ENCODE measurements at places on chromosomes 6 and 20.

GRCh38 chr20:45630371-45630770 lies 713 bp downstream of the WFDC9 start:
- no peak for DNase-seq

GRCh38 chr6:25617997-25618396 lies 34.0 kb upstream of the SCGN start:
- no peak for DNase-seq

- no peak for DNase-seq
These were observed 44.9 kb upstream of the JAG1 start for GRCh38 chr20:10718661-10719060.

DNA sequence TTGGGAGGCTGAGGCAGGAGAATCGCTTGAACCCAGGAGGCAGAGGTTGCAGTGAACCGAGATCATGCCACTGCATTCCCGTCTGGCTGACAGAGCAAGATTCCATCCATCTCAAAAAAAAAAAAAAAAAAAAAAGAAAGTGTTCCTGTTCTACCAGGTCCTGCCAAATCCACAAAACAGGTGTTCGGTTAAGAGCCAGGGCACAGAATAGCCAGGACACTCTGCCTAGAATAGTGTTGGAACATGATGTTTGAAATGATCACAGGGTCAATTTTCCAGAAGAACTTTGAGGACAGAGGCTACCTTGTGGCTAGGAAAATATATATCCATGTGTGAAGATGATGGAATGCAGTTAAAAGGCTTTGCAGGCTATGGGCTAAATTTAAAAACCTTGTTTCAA lies 63.6 kb upstream of the TRAF3IP2 start:
- DNase-seq, result no peak

- no peak for DNase-seq
These were observed 21.1 kb upstream of the TAF8 start for GRCh38 chr6:42029062-42029685.

DNA sequence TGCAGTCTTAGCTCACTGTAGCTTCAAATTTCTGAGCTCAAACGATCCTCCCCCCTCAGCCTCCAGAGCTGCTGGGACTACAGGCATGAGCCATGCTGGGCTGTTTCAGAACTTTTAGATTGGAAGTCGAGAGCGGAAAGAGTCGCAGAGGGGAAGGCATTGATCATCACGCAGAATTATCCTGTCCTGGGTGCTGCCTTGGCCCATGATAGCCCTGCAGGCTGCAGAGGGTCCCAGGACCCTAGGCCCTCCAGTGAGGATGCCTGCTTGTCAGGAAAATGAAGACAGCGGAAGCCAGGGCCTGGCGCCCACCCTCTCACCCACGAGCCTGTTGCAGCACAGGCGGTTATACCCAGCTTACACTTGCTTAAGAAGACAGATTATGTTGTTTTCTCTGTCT lies 9.1 kb downstream of the TMEM181 start:
- peak; percentile 31 for DNase-seq

DNA sequence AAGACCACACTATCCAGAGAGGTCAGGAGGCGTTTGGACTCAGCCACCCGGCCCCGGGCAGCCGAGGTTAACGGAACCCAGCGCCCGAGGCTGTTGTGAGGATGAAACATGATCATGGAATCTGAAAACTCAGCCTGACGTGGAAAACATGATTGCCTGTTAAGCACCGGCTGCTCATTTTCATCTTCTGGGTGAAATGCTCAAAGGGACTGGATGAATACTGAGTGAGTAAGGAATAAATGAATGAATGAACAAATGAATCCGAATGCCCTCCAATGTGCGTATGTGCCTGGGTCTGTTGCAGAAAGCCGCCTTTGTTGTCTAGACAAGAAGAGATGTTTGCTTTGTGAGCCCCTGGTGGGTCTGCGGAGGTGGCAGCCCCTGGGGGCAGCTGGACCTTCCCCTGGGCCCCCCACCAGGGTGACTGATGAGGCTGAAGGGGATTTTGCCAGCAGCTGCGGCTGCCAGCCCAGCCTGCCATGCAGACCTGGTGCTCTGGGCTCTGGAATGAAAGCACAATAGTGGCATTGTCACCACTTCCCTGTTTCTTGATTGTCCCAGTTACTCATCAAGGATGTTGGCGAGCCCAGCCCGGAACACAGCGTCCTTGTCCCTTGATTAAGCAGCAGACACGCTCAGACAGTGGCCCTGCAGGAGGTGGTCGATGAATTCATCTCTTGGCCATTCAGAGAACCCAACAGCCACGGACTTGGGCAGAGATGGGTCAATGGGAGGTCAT lies 211.1 kb downstream of the ANKRD60 start:
- peak; percentile 63 for DNase-seq

DNA sequence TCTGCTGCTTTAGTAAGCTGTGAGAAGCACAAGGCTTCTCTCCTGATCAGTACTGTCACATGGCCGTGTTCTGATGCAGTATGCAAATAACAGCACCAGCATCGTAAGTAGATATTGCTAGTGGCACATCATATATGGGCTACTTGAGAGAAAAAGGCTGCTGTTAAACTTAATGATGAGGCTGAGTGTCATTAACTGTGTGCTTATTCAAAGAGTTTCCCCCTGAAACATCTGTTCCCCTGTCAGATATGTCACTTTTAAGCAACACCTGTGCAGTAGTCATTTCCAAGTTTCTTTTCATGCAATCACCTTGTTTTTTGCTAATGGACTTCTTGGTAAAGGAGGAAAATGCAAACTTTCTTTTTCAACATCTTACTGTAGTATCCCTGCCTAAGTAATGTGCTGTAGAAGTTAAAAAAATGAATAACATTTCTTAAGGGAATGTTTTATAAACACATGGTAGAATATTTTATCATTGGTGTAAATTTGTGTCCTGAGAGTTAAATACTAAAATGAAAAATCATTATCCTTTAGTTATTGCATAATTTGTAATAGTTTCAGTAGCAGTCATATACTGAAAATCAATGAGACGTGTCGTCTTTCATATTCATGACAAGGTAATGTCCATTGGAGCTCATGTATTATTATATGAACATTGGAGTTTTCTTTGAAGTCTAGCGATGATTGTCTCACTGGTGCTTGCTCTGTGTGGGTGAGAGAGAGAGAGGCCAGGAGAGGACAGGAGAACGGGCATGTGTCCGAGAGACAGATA lies 366.3 kb downstream of the CDKAL1 start:
- no peak for DNase-seq

DNA sequence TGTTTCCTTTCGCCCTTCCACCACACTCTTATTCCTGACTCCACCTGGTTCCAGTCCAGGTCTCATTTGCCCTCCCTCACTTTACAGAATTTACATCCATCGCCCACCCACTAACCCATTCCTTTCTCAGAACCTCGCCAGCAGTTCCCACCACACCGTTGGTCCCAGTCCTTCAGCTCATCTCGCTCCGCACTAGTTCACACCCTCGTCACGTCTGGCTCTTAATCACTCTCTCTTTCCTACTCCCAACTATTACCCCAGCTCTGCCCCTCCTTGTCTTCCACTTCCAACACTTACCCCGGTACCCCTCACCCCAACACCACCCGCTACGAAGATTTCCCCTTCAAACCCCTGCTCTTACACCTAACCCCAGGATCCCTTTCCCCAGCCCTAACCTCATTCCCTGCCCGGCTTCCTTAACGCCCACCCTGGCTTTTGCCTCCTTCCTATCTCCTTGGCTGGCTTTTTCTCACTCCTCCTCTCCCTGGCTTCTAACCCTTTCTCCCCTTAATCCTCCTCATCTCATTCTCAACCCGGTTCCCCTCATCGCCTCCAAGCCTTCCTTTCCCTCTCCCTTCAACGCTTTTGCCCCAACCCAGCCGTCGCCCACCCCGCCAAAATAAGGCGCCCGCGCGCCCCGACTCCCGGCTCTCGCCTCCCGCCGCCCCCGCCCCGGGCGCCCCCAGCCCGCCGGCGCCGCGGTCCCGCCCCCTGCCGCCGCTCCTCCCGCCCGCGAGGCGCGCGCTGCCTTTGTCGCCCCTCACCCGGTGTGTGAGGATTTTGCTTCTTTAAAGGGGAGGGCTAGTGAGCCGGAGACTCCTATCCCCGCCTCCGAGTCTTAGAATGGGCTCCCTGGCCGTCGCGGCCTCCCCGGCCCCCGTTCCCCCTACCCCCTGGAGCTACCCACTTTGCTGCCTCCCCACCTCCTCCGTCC lies 542 bp downstream of the USP49 start:
- DNase-seq, result no peak

Measured in ascending aorta (tissue), 2 donors.